OCI-M1 (cell line): ENCODE measurements at places on chromosomes 6 and 20.

DNA sequence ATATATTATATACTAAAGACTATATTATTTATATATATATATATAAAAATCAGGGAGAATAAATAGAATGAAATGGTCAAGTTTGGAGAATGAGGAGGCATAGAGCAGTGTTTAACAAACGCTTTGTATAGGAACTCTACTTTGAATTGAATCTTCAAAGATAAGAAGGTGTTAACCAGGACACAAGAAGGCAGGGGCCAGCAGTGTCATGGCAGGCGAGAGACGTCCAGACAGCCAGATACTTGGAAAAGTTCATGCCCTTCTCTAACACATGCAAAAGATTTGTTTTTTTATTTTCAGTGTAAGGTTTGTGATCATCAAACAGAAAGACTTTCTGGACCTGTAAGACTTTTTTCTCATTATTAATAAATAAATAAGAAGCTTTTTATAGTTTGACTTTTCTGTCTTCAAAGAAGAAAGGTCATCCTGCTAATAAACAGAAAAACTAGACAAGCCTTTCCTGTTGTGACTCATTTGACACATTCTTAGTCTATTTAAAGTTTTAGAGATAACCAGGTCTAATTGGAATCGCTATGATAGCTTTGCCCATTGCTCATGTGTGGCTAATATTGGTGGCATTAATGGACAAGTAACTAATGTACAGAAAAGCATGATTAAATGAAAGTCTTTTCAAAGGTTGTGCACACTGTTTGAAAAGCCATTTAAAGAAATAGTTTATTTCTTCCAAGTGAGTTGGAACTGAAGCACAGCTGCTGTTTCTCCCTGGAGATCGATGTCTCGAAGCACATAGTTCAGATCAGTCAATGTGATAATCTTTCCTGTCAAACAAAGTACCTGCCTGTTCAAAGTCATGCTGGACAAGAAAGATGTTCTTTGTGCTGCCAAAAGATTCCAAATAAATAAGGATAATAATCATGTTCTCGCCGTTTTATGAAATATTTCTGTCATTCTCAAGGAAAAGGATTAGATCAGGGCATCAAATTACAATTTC lies 420.4 kb upstream of the OPRM1 start:
- DNase-seq, result no peak

DNA sequence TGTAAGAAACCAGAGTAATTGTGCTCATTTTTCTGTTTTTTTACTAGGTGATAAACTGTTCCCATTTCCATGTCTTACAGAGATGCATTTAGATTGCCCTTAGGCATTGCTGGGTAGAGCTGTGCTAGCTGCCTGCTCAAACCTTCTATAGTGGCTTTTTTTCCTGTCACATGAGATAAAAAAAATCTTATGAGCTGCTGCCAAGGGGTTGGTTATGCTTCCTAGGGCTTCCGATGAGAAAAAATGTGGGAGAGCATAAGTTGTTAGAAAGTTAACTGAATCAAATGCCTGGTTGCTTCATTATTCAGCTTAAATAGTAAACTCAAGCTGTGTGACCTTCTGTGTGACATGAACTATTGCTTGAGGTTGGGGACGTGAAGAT lies 50.0 kb upstream of the NOX3 start:
- DNase-seq, result no peak

GRCh38 chr20:13485576-13485975 lies 153.2 kb downstream of the TASP1 start:
- DNase-seq, result no peak

DNA sequence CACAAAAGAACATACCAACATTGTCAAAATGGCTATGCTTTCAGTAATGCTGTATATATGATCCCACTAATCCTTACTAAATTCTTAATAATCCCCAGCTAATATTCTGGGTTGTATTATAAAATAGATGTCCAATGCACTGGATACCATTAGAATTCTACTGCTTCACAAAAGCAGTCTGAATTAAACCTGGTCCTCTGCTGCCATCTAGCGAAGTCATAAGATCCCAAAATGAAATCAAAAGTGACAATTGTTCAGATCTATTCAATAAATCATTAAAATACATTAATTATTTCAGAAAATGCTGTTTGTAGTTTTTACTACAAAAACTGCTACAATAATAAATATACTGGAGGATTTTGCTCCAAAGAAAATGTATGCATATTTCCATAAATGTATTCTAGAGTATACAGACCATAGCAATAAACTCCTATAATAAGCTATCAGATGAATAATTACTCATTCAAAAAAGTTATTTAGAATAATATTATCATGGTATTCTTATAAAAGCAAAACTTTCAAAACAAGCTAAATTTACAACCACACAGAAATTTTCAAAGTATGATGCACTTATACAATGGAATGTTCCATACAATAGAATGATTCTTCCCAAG lies 92.6 kb downstream of the RNGTT start:
- peak; percentile 84 for DNase-seq
